ENCODE measurements at places on chromosomes 2 and 18.

- DNase-seq: no peak
Measured at GRCh38 chr2:212157012-212157411, 381.6 kb downstream of the ERBB4 start.

- DNase-seq: no peak
Measured at GRCh38 chr2:75489721-75490120, 71.0 kb downstream of the EVA1A start.

- DNase-seq: no peak
Measured at GRCh38 chr18:3667255-3668137, 217.5 kb downstream of the TGIF1 start.

DNA sequence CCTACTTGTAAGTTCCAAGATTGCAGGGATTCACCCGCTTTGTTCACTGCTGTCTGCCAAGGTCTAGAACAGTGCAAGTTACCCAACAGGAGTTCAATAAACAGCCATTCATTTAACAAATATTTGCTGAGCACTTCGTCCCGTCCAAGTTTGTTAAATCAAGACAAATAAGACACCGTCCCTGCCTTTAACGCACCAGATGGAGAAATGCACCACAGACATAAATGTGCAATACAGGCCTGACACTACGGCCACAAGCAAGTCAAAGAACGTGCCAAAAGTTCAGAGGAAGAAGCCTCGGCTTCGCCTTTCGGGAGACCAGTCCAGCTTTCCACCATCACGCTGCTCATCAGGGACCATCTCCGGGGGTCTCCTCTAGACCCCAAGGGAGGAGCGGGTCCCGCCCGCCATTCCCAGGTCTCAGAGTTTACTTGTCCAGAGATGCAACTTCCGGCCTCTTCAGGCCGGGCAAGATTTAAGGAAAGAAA lies 429 bp downstream of the C2orf76 start:
- no peak for DNase-seq

DNA sequence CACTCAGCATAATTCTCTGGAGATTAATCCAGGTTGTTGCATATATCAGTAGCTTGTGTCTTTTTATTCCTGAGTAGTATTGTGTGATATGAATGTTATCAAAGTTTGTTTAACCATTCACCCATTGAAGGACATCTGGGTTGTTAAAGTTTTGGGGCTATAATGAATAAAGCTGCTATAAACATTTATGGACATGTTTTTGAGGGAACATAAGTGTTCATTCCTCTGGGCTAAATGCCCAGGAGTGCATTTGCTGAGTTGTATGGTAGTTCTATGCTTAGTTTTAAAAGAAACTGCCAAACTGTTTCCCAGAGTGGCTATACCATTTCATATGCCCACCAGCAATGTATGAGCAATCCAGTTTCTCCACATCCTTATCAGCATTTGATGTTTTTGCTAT lies 21.8 kb upstream of the KCNJ13 start:
- no peak for DNase-seq

DNA sequence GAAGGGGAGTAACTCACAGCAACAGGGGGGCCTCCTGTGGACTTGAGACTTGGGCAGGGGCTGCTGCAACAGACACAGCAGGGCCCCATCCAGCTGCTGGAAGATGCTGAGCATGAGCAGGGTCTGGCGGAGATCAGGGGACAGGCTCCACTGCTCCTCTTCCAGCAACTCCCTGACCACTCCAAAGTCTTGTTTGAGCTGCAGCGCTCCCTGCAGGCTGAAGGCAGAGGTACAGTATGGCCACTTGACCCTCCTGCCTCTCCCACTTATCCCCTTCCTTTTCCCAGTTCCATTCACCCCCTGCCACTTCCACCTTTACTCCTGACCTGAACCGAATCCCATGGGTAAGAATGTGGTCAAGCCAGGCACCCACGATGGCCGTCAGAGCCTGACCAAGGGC lies 2.4 kb upstream of the MRPL53 start:
- no peak for DNase-seq

- no peak for DNase-seq
Measured at GRCh38 chr2:199955007-199955338, 318 bp downstream of the TYW5 start.

GRCh38 chr2:238158509-238159070 lies at the start of gene ERFE:
ERFE (plus strand) TSS chr2:238158970; CDS start chr2:238159008, 38 bp downstream.
- peak; percentile 81 for DNase-seq

- no peak for DNase-seq
Measured at GRCh38 chr2:100906679-100907078, 86.7 kb downstream of the NPAS2 start.

DNA sequence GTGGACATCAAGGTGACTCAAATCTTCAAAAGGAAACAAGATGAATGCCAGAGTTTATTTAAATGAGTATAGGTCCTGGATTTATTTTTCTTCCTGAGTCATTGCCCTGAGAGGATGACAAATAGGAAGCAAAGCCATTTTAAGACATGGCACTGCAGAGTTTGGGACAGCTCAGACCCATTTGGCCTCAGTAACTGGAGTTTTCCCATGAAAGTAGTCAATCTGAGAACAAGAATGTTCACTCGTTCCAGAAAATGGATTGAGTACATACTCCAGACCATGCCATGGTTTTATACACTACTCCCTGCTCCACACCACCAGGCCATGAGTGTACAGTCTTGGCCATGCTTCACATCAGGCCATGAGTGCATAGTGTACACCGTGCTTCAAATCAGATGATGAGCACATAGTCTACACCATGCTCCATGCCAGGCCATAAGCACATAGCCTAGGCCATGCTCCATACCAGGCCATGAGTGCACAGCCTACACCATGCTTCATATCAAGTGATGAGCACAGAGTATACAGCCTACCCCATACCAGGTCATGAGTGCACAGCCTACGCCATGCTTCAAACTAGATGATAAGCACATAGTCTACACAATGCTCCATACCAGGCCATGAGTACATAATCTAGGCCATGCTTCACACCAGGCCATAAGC lies 202.4 kb downstream of the FBXO15 start:
- no peak for DNase-seq

DNA sequence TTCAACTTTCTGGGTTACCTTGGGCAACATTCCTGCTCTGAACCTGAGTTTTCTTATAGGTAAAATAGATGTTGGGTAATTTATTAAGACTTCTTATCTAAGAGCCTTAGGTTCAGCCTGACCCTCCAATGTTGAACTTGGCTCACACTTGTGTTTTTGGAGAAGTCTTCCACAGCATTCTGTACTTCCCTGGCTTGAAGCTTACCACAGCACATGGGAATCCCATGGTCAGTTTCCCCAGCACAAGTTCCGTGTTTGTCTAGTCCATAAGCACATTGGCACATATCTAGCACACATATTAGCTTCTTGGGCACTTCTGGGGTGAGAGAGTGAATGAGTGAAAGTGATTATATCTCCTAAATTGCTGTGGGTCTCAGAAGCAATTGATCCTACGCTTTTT lies 782.5 kb upstream of the HS6ST1 start:
- no peak for DNase-seq

DNA sequence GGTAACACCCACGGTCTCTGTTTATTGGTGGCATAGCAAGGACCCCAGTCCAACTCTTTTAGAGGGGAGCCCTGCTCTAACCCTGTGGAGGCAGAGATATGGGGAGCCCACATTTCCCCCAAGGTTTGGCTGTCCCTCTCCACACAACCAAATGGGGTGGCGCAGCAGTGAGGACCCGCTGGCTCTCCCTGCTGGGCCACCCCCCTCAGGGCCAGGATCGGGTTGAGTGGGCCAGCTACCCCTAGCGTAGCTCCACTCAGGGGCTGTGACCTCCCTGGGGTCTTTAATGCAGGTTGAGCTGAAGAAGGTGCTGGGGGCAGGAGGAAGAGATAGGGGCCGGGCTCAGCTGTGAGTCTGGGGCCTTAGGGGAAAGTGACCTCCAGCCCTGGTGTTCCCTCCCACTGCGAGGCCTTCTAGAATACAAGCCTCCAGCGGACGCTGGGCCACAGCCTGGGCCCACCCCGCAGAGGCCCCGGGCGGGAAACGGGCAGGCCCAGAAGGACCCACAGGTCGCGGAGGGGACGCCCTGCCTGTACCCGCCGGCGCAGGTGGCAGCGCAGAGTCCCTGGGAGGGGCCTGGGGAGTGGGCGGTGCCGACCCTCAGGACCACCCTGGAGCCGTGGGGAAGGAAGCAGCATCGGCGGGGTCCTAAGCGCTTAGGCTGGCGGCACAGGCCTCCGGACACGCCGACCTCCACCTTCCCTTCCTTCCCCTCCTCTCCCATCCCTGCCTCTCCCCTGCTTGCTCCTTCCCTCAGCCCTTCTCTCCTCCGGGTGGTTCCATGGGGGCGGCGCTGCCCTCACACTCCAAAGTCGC lies 9.6 kb downstream of the CROCC2 start:
- no peak for DNase-seq

- no peak for DNase-seq
Measured at GRCh38 chr18:32258558-32259204, 68.8 kb downstream of the MEP1B start.

- DNase-seq: no peak
Measured at GRCh38 chr18:35491700-35492077, 6.1 kb downstream of the INO80C start.

- DNase-seq: no peak
Measured at GRCh38 chr2:28639836-28640235, 111.8 kb upstream of the PPP1CB start.

DNA sequence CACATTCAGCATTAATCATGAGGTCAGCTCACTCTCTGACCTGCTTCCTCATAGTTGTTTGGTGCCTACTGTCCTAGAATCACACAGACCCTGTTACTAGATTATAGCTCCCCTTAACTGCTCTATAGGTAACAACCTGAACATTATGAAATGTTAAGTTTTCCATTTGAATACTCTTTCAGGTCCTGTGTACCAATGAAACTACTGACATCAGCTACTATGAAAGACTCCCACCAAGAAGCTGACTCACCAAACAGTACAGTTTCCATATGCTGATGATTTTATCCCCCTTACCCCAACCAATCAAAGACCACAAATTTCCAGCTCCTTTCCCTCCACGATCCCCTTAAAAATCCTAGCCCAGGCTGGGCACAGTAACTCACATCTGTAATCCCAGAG lies 56.3 kb downstream of the SRBD1 start:
- no peak for DNase-seq

- no peak for DNase-seq
Measured at GRCh38 chr2:3099145-3099859, 278.3 kb downstream of the EIPR1 start.

DNA sequence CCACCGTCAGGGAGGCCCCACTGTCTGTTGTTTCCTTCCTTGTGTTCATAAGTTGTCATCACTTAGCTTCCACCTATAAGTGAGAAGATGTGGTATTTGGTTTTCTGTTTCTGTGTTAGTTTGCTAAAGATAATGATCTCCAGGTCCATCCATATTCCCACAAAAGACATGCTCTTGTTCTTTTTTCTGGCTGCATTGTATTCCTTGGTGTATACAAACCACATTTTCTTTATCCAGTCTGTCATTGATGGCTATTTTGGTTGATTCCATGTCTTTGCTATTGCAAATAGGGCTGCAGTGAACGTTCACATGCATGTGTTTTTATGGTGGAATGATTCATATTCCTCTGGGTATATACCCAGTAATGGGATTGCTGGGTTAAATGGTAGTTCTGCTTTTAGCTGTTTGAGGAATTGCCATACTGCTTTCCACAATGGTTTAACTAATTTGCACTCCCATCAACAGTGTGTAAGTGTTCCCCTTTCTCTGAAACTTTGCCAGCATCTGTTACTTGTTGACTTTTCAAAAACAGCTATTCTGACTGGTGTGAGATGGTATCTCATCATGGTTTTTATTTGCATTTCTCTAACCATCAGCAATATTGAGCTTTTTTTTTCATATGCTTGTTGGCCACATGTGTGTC lies 156.6 kb upstream of the NOSTRIN start:
- DNase-seq: no peak

DNA sequence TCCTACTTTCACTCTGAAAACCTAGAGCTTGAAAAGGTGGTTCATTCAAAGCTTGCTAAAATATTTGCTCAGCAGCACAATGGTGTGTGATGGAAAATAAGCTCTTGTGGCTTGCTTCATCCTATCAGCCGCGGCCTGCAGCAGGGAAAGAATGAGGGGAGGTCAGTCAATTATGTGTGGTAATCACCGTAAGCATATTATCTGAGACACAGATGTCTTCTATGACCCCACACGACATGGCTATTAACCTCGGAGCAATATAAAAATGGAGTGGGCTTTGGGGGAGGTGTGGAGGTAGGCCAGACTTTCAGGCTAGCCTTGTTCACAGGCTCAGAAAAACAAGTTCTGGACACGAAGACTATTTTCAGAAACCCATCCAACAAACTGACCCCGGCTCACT lies 98.4 kb upstream of the SIX3 start:
- DNase-seq: no peak

DNA sequence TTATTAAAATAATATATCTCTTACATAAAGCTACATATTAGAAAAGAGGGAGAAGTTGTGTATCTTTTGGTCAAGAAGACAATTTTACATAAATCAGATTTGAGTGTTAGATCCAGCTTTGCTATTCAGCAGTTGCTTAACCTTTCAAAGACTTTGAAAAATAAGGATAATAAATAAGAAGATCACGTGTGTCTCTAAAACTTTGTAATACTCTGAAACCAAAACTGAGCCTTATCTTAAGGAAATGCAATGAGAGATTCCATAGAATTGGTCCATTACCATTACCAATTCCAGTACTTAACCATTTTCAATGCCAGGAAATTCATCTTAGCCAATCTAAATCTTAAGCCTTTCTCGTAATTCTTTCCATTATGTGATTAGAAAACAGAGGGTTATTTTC lies 89.2 kb upstream of the COL5A2 start:
- no peak for DNase-seq

DNA sequence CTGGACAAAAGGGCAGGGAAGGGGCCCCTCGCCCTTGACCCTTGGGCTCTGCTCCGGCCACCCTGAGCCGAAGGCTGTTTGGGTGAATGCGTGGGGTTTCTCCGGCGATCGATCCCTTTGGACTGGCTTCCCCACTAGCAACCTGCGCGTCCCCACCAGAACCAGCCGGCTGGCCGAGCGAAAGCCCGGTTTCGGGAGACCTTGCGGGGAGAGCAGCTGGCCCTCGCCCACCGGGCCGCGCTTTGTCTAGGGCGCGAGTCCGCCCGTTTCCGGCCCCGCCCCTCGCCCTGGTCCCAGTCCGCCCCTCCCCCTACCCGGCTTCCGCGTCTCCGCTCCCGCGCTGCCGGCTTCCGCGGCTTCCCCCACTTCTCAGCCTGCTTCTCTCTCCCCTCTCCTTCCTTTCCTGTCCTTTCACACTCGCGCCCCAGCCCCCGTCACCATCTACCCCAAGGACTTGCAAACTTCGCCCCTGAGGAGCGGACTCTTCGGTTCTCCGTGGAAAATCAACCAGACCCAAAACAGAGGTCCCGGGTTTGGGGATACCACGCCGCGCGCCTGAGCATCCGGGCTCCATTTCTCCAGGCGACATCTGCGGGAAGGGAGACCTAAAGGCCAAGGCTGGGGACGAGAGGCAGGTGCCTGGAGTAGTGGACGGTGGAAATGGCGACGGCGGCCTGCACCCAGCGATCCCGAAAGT lies 48.0 kb upstream of the ATP6V1B1 start:
- peak; percentile 83 for DNase-seq

DNA sequence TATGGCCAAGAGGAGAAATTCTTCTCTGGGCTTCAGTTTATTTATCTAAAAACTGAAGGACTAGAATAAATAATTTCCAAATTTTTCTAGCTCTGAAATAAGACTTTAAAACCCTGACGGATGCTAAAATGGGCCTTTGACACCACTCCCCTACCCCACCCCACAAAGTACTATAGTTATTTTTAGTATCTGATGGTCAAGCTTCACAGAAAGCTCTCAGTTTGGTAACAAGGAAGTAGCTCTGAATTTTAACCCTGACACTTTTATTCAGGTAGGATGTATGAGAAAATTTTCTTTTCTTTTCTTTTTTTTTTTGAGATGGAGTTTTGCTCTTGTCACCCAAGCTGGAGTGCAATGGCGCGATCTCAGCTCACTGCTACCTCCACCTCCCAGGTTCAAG lies 2.4 kb downstream of the RBKS start:
- no peak for DNase-seq
